ENCODE measurements at places on chromosomes 6 and 20. TPM values are rescaled to one million over a fixed set of nuclear protein-coding genes. Genes with fewer than 3 reads are reported as not detected.

DNA sequence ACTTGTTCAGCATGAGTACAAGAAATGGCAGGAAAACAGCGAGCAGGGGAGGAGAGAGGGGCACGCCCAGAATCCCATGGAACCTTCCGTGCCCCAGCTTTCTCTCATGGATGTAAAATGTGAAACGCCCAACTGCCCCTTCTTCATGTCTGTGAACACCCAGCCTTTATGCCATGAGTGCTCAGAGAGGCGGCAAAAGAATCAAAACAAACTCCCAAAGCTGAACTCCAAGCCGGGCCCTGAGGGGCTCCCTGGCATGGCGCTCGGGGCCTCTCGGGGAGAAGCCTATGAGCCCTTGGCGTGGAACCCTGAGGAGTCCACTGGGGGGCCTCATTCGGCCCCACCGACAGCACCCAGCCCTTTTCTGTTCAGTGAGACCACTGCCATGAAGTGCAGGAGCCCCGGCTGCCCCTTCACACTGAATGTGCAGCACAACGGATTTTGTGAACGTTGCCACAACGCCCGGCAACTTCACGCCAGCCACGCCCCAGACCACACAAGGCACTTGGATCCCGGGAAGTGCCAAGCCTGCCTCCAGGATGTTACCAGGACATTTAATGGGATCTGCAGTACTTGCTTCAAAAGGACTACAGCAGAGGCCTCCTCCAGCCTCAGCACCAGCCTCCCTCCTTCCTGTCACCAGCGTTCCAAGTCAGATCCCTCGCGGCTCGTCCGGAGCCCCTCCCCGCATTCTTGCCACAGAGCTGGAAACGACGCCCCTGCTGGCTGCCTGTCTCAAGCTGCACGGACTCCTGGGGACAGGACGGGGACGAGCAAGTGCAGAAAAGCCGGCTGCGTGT, 11.6 kb downstream of the TNFAIP3 start:
- no peak overlapping the region for H3K4me3 ChIP-seq
- H3K36me3 ChIP-seq = peaks cover 14% of the 10 kb centered on the region
- peaks cover 3% of the 10 kb centered on the region for H3K4me1 ChIP-seq

DNA sequence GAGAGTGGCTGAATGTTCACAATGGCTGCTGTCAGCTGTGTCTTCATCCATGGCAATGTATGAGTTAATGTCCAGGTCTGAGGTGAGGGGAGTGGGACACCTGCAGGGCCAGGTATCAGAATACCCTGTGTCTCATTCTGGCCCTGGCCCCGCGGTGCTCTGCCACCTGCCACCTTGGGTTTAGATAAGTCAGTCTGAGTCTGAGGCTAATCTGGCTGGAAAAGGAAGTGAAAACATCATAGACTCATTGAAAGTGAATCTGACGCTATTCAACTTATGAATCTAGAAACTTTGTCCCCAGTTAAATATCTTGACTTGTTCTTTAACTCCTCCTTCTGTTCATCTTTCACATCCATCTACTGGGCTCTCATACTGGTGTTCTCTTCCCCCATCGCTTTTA, 267.1 kb upstream of the JAG1 start:
- DNase-seq = no peak
- peaks cover 8% of the 10 kb centered on the region for H3K4me1 ChIP-seq
- no peak overlapping the region for H3K4me3 ChIP-seq
- no peaks in the 10 kb centered on the region for H3K36me3 ChIP-seq
- H3K27me3 ChIP-seq = no peaks in the 10 kb centered on the region

DNA sequence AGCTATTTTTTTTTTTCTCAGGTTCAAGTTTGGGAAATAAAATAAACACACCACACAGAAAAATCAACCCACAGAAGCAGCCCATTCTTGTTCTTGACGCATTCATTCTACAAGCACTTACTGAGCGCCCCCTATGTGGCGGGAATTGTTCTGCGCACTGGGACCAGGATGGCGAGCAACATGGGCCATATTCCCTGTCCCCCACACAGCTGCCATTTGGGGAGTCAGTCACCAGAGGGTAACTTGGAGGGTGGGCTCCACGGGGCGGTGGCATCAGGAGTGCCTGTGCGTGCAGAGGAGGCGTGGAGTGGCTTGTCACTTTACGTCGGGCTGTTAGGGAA, 185.0 kb upstream of the PDE10A start:
- no peak for DNase-seq
- peaks cover 12% of the 10 kb centered on the region for H3K27me3 ChIP-seq
- peaks cover 18% of the 10 kb centered on the region for H3K4me1 ChIP-seq

The GSTA2 gene
- total RNA-seq = not detected

The VTA1 gene
- 35.5 TPM for total RNA-seq

The DNAH8 gene
- 0.05 TPM for total RNA-seq

The SNPH gene
- 2.4 TPM for total RNA-seq

All from Calu3 (cell line).